Myocyte (in vitro differentiated cells): ENCODE measurements at places on chromosomes 6 and 20. TPM values are rescaled to one million over a fixed set of nuclear protein-coding genes. Genes with fewer than 3 reads are reported as not detected.

Gene XKR7
- not detected in 2 replicates for total RNA-seq

Gene ANGPT4
- not detected in 2 replicates for total RNA-seq

Gene KCNQ2
- total RNA-seq = not detected in 2 replicates

Gene RIN2
- total RNA-seq = 28.3 and 31.6 TPM in 2 replicates
